ENCODE measurements at places on chromosomes 6 and 20. TPM values are rescaled to one million over a fixed set of nuclear protein-coding genes. Genes with fewer than 3 reads are reported as not detected.
A peak's percentile ranks its signal among the peaks of the same experiment; 100 is the strongest.

The DUSP15 gene
- total RNA-seq = not detected

The GJA10 gene
- not detected for total RNA-seq

- no peak for DNase-seq
Measured at GRCh38 chr6:125714441-125715090, 34.9 kb upstream of the HEY2 start.

- DNase-seq = no peak
Measured at GRCh38 chr6:33391922-33392594, 435 bp downstream of the KIFC1 start.

DNA sequence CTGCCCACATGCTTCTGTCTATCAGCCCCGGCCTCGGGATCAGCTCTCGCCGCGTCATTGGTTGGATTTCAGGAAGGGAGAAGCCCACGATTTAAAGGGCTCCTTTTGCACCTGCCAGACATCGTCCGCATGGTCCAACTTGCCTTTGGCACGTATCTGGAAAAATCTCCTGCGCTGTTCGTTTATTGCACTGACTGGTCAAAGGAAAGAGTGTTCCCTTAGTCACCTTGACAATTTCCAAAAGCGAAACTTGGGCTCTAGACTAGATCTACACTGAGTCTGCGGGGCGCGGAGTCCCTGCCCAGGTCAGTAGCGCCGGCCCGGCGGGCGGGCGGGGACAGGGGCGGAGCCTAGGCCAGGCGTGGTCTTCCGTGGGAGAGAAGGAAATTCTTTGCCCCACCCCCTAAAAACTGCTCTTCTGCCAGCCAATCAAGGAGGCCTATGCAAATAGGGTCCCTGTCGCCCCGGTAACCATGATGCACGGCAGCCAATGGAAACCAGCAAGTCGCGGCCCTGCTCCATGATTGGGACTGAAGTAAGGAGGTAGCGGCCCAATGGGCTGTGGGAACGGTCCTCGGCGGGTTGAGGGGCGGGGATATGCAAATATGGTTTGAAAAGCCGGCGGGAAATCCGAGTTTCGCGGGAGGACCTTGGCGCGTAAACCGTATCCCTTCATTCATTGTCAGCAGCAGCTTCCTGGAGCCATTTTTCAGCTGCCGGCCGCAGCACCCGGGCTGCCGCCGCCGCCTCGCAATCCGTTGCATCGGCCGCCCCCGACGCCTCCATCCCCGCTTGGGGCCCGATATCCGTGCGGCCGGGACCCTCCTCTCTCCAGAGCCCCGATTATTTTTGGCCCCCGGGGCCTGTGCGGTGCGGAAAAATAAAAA is at the start of gene E2F3:
Gene E2F3, plus strand, starts transcription at position 675 of the 887 bp plus-strand sequence. CDS start 354 bp downstream, outside the sequence.
- peak; percentile 100 for DNase-seq

GRCh38 chr20:22924046-22924737 is 110.9 kb upstream of the SSTR4 start:
- DNase-seq = no peak

DNA sequence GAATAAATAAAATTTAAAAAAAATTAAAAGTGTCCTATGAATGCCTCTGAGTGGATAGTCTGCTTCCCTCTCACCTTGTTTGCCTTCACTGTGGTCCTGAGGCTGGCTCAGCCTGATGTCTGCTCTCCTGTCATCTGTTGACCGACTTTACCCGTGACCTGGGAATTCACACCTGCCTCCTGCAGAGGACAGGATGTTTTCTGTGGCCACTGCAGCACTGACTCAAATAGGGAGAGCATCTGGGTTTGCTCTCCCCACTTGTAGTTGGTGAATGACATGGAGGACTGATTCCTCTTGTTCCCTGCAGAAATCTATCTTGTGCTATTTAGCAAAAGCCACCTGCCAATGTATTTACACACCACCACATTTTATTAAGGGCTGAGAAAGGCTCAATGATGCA is 52.4 kb upstream of the ERVFRD-1 start:
- DNase-seq = no peak

DNA sequence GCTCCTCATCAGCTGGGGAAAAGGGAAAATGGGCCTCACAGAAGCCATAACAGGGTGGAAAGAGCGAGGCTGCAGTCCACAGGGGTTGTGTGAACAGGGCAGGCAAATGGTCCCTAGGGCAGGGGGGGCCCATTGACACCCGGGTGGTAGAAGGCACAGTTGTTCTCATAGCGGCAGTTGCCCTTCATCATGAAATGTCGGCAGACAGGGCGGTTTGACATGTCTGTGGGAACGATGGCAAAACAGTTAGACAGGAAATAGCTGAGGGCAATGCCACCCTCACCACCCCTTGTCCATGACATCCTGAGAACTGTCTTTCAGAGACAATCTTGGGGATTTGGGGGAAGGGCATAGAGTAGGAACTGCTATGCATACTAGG is 15.6 kb downstream of the PPP1R10 start:
- no peak for DNase-seq

Measured in PC-9 (cell line).